GM23248 (cell line): ENCODE measurements at places on chromosomes 5 and 9.

- DNase-seq, result no peak
Observed at GRCh38 chr9:5863092-5863746, 27.5 kb upstream of the MLANA start.

- peak; percentile 71 for DNase-seq
Observed at GRCh38 chr5:168471785-168472184, 14.5 kb upstream of the RARS1 start.

DNA sequence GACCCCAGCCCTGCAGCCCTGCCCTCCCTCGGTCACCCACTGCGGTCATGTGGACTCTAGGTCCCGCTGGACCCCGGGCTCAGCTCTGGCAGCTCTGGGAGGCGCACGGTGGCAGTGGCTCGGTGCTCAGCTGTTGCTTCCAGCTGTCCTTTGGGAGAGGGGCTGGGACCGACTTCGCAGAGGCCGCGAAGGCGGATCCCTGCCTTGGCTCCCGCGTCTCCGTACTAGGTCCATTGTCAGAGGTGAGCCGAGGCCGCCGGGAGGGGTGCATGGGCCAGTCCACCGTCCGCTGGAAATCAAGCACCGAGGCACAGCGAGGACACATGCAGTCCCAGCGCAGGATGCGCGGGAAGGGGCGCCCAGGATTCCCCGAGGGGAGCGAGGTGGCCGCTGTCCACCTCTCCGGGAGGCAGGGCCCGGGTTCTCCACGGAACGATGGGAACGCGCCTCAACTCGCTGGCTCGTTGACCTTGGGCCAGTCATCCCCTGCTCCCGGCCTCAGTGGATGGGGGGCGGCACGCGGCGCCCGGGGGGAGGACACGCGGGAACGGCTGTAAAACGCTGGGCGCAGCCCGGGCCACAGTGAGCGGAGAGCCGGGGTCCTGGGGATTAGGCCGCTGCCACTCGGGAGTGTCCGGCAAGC lies 732 bp downstream of the GBGT1 start:
- peak; percentile 24 for DNase-seq

DNA sequence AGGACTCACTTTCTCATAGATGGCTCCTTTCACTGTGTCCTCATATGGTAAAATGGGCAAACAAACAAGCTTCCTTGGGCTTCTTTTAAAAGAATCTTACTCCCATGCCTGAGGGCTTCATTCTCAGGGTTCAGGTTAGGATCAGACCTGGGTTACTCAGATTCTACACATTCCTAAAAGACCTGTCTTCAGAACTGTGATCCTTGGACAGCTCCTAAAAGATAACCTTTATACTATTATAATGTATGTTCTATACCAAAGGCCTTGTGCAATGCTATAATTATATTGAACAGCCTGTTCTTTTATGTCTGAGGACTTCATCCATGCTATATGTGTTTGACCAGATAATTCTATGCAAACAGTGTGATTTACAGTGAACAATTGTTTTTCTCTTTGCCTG lies 264.4 kb upstream of the CDH10 start:
- no peak for DNase-seq

- peak; percentile 100 for DNase-seq
Observed at GRCh38 chr9:134502809-134503211, 138.8 kb upstream of the COL5A1 start.

- no peak for DNase-seq
Observed at GRCh38 chr9:113508111-113508749, 44.7 kb downstream of the RGS3 start.

- no peak for DNase-seq
Observed at GRCh38 chr5:53355316-53355715, 125.1 kb upstream of the FST start.

- DNase-seq, result no peak
Observed at GRCh38 chr5:142861011-142861410, 90.8 kb downstream of the ARHGAP26 start.

DNA sequence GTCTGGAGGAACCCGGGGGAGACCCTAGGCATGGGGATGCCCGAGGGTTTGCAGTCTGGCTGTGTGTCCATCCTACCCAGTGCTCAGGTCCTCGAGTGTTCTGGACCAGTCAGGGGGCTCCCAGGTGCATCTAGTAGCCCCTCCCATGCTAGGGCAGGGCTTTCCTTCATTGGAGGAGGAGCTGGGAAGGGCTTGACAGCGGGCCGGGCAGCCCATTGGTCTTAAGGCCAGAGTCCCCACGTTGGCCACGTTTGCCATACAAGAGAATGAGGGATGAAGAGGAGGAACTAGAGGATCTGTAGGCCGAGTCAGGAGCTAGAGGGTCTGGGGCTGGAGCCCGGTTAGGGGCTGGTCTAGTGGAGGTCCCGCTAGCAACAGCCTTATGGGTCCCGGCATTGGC lies 37.3 kb upstream of the CTSV start:
- no peak for DNase-seq

DNA sequence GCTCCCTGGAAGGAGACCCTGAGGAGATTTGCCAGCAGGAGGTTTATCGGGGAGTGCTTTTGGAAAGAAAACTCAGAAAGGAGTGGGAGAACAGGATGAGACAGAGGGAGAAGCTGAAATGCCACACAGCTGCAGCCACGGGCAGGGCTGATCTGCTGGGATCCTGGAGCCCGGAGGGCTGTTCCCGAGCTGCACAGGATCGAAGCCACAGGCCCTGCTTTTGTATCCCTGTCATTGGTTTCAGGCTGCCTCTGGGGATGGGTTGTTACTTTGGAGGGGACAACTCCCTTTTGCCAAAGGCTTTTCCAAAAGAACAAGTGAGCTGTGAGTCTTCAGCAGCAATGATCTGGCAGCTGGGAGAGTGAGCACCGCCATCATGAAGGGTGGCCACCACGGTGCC lies 152.5 kb upstream of the PTCH1 start:
- DNase-seq, result no peak

GRCh38 chr9:126114409-126114760 lies 212.2 kb upstream of the MVB12B start:
- no peak for DNase-seq

DNA sequence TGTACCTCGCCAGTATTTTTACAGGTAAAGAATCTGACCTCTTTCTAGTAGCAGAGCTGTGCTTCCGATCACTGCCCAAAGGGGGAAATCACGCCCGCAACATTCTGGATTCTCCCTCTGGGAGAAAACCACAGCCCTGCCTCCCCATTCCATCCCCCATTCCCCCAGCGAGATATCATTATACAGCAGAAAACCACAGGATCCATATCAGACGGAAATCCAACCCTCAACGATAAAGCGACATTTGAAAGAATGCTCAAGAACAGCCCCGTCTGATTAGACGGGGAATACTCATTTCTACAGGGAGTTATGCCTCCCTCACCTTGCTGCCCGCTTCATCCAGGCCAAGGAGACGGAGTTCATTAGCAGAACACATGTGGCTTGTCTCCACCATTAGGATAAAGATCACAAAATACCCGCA lies 172.8 kb downstream of the COL23A1 start:
- no peak for DNase-seq

DNA sequence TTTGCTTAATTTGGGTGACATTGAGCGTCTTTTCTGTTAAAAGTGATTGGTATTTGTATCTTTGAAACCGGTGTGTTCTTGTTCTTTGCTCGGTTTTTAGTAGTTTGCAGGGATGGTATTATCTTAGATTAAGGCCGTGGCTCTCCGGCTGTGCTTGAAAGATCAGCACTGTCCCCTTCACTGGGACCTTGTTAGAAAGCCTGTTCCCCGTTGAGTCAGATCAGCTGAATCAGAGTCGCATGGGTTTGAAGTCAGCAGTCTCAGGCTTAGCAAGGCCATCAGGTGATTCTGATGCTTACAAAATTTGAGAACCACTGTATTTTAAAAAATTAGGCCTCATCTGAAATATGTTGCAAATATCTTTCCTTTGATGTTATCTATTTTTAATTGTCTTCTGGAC lies 5.0 kb downstream of the DIRAS2 start:
- no peak for DNase-seq

GRCh38 chr5:61951295-61951694 lies 354.7 kb upstream of the KIF2A start:
- DNase-seq, result no peak

GRCh38 chr5:73042993-73043392 lies 77.4 kb upstream of the TMEM171 start:
- no peak for DNase-seq

DNA sequence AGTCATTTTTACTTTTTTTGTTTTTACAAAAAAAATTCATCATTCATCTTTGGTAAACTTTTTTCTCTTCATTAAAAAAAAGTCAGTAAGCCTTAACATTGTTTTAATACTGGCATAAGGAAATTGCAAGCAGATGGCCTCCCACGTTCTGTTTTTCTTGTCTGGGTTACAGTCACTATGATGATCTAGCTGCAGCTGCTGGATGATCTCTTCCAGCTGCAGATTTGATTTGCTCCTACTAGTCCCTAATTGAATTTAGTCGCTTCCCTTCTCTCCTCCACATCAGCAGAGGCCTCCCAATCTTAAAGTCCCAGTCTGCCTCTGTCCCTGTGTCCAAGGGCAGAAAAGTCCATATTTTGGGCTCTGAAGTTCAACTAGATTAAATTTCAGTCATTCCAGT lies 106.8 kb upstream of the PTGER4 start:
- DNase-seq, result peak; percentile 82

- DNase-seq, result no peak
Observed at GRCh38 chr9:86075132-86076109, 23.9 kb downstream of the GOLM1 start.

- DNase-seq, result peak; percentile 89
Observed at GRCh38 chr5:171808951-171809350, 23.3 kb downstream of the SMIM23 start.

DNA sequence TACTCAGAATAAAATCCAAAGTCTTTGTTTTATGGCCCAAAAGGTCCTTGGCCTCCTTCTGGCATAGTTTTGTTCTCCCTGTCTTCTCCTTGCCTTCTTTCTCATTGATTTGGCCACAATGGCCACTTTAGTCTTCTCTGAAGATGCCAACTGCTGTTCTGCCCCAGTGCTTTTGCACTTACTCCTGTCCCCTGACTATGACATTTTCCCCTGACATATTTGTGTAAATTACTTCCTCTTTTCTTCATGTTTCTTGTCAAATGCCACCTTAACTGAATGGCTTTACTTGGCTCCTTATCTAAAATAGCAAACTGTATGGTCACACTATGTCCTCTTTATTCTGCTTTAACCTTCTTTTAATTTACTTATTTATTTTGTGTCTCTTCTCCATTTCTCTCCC lies 484.7 kb upstream of the ARRDC3 start:
- DNase-seq, result no peak

DNA sequence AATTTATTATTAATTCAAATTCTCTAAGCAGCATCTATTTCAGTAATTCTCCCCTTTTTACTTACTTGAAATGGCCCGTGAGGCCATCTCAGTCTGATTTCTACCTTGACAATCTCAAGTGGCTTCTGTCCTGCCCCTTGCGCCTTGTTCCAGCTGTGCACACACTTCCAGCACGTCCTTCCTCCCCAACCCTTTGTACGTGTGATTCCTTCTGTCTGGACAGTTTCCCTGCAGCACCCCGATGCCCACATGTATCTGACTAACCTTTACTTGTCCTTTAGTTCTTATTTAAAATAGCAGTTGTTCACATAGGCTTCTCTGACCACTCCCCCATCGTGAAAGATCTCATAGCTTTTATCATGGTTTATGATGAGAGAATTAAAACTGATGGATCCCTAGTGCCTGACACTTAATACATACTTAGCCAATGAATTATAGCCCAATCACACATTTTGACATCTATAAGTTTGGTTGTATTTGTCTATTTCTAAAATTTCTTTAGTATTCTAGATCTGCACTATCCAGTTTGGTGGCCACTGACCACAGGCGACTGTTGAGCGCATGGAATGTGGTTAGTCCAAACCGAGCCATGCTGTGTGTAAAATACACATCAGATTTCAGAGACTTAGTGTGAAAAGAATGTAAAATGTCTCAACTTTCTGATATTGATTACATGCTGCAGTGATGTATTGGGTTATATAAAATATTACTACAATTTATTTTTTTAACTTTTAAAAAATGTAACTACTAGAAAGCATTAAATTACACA lies 14.3 kb downstream of the ZBTB34 start:
- peak; percentile 9 for DNase-seq

DNA sequence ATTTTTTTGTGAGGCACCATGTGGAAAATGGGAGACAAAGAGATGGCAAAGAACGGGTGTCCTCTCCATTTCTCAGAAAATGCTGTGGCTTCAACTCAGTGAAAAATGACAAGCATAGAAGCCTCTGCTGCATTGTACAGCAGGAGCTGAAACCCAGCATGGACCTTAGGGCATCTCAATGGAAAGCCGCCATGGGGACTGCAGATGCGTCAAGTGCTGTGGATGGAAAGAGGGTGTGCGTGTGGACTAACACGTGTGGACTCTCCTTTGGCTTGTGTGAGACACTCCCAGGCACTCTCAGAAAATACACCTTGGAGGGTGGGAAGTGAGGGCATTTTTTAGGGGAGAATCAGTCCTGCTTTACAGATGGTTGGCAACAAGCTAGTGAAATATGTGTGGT lies 2.2 kb upstream of the GLRX start:
- no peak for DNase-seq

DNA sequence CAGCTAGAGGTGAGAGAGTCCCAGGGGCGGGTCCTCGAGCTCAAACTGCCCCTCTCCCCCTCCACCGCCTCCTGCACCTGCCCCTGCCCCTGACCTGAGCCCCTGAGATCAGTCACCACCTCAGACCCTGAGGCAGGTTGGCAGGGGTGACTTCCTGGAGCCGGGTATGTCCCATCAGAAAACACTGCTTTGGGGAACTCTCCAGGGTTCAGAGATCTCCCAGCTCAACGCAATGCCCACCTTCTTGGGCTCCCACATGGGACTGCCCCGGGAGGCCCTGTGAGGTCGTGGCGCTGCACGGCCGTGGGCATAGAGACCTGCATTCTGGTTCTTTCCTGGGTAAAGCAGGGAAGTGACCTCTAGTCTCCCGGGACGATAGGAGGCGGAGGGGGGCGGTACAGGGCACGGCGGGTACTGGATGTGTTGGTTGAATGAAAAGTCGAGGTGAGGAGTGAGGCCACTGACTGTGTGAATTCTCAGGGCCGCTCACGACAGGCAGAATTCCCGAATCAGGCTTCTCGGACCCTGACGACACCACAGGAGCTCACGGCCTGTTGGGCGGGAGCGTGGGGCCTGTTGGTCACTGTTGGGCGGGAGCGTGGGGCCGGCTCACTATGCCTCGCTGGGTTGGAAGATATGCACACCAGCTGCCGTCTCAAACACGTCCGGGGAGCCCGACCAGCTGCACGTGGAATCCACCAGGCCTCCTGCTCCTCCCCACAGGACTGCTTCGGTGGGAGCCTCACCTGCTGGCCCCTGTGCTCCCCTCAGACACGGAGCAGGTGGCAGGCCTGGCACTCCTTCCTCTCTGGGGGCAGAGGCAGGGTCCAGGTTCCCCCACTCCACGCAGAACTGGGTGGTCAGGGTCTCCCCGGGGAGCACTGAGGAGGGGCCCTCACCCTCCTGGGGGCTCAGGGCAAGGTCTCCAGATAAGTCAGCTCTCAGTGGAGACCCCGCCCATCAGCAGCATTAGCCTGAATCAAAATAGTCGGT lies 178.0 kb upstream of the PPP1R26 start:
- DNase-seq, result no peak

DNA sequence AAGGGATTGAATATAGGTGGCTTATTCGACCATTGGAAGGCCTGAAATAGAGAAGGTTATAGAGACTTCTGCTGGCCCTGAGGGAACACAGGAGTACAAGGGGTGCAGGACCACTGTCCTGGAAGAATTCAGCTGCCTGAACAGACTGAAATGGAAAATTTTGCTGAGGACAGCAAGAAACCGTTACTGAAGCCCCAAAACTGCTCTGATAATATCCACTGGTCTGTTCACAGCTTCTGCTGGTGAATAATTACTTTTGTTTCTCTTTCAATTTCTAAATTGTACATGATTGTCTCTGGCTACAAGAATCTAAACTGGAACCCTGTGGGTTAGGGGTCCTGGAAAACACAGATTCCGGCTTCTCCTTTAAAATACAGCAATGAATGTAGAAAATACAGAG lies 218.5 kb upstream of the CDH12 start:
- DNase-seq, result no peak

- peak; percentile 65 for DNase-seq
Observed at GRCh38 chr5:169942181-169942580, 38.1 kb downstream of the INSYN2B start.
